ENCODE measurements at places on chromosomes 7 and 10.

DNA sequence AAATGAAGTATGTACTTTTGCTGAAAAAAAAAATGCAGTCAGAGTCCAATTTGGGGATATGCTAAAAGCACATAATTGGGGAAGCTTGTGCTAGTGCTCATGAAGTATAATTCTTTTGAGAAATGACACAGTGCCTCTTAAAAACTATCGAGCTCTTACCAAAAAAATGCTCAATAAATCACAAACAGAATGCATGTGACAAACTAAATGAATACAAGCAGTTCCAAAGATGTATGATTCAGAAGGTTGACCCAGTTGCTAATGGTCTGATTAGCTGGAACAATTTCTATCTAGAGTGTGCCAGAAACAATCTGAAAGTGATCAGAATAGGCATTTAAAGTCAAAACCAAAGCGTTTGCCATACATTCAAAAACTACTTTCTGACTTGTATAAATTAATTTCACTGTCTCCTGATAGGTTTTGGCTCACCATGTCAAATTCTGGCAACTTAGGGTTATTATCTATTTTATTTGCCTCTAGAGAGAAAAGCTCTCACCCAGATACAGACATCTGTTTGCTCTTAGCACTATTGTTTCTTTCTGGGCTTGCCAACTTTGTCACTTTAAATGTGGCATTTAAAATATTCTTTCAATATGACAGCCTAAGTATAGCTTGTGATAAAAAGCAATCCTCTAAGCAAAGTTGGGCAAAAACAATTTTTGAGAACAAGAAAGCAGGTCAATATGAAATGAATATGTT, 114.7 kb upstream of the AHR start:
- H3K4me1 ChIP-seq = peaks cover 41% of the 10 kb centered on the region
- H3K27me3 ChIP-seq = peaks cover 3% of the 10 kb centered on the region
- H3K27ac ChIP-seq = no peak overlapping the region
- no peaks in the 10 kb centered on the region for H3K36me3 ChIP-seq
- no peak overlapping the region for H3K4me3 ChIP-seq

DNA sequence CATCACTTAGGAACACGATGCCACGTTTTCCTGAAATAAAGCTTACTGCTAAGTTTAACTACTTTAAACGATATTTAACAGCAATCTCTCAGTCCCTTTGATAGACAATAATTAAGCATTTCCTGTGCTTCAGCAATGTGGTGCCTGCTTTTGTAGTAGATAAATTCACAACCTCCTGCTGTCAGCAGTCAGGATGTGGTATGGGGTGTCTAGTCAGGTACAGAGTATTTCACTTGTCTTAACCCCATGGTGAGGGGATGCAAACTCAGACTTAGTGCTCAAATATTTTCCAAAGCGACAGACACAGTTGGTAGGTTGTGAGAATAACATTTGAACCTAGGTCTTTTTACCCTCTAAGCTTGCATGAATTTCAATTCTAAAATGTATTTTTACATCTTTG, 526.2 kb upstream of the PFKP start:
- DNase-seq = no peak
- no peak overlapping the region for H3K4me3 ChIP-seq
- H3K27me3 ChIP-seq = no peaks in the 10 kb centered on the region
- H3K36me3 ChIP-seq = 0 out of 2 replicates have a peak, but pooled peaks cover 5% of the 10 kb centered on the region
- H3K27ac ChIP-seq = no peak overlapping the region
- H3K4me1 ChIP-seq = no peaks in the 10 kb centered on the region

DNA sequence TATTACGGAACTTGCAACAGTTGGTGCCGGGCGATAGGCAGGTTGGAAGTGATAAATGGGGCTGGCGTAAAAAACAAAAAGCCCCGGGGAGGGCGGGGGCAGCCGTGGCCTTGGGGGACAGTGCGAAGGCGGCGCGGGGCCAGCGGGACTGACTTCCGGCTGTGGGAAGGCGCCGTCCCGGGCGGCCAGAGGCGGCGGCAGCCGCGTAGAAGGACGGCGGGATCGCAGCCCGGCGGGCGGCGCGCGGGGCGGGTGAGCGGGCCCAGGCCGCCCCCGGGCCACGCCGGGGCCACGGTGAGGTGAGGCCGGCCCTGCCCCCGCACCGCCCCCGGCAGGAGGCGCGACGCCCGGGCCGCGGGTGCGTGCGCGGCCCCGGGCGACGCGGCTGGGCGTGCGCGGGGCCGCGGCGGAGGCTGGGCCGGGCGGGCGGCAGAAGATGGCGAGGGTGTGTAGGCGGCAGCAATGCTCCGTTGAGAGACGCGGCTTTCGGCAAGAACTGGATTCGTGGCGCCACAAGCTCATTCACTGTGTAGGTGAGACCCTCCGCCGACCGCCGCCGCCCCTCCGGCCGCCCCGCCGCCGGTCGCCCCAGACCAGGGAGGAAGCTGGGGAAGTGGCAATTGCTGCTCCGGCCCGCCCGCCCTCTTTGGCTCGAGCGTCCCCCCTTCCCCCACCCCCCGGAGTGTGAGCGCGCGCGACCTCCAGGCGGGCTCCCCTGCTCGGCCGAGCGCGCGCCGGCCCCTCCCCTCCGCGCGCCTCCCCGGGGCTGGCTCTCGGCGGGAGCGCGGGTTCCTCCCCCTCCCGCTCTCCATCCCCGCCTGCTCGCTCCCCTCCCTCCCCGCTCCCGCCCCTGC, at the start of gene LCOR:
LCOR (plus strand) TSS at position 432 of the 854 bp plus-strand sequence. CDS start 116,760 bp downstream, outside the sequence.
- H3K36me3 ChIP-seq = 0 out of 2 replicates have a peak, but pooled peaks cover 11% of the 10 kb centered on the region
- peak within 1 kb of the TSS; percentile 100 for H3K4me3 ChIP-seq
- H3K27ac ChIP-seq = peak within 1 kb of the TSS; percentile 85
- no peaks in the 10 kb centered on the region for H3K27me3 ChIP-seq
- H3K4me1 ChIP-seq = peaks cover 52% of the 10 kb centered on the region

DNA sequence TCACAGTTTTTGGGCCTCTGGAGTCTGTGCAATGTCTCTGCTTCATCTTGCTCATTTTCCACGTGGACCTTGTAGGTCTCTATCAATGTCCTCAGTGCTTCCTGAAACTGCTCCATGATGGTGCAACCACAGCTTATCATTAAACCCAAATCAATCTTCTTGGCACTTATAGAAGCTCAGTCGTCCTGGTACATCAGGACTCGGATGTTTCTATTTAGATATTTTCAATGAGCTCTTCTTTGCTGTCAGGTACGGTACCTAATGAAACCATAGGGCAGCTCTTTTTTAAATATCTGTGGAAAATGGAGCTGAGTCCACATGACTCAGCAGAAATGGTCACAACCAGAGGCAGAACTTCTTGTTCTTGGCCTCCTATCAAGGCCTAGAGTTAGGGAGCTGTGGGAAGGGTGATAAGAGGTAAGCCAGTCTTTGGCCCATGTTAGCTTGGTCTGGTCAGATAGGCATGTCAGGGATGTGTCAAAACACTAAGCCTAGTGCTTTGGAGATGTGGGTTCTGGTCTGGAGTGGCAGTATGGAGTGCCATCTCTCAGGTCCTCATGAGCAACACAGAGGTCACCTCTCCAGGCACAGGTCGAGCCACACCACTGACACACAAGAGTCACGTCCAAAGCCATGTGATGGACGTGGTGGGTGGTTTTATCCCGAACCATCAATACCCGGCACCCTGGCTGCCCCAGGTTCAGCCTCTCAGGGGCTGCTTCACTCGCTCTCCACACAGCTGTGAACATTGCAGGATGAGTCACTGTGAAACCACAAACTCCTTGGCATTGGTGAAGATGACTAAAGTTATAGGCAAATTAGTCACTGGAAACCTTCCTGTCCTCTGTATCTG, 87.0 kb downstream of the TBXAS1 start:
- H3K36me3 ChIP-seq = 0 out of 2 replicates have a peak, but pooled peaks cover 3% of the 10 kb centered on the region
- peaks cover 57% of the 10 kb centered on the region for H3K4me1 ChIP-seq
- H3K27me3 ChIP-seq = peaks cover 9% of the 10 kb centered on the region
- peak overlapping the region; percentile 67 for H3K4me3 ChIP-seq

DNA sequence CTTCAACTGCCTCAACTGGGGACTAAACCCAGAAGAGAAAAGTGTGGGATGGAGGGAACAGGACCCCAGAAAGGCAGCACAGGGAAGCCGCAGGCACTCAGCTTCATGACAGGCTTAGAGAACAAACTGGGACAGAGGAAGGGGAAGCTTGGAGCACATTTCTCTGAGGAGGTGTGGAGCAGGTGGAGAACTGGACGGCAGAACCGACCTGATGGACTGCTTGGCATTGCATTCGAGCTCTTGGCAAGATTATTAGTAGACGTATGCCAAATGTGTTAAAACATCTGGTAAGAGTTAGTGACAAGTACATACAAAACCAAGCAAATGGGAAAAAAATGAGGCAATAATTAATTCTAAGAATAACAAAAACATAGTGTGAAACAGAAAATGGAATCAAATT, 335.7 kb downstream of the SFMBT2 start:
- no peaks in the 10 kb centered on the region for H3K4me1 ChIP-seq
- DNase-seq = no peak
- H3K4me3 ChIP-seq = no peak overlapping the region
- no peaks in the 10 kb centered on the region for H3K27me3 ChIP-seq
- no peaks in the 10 kb centered on the region for H3K36me3 ChIP-seq

DNA sequence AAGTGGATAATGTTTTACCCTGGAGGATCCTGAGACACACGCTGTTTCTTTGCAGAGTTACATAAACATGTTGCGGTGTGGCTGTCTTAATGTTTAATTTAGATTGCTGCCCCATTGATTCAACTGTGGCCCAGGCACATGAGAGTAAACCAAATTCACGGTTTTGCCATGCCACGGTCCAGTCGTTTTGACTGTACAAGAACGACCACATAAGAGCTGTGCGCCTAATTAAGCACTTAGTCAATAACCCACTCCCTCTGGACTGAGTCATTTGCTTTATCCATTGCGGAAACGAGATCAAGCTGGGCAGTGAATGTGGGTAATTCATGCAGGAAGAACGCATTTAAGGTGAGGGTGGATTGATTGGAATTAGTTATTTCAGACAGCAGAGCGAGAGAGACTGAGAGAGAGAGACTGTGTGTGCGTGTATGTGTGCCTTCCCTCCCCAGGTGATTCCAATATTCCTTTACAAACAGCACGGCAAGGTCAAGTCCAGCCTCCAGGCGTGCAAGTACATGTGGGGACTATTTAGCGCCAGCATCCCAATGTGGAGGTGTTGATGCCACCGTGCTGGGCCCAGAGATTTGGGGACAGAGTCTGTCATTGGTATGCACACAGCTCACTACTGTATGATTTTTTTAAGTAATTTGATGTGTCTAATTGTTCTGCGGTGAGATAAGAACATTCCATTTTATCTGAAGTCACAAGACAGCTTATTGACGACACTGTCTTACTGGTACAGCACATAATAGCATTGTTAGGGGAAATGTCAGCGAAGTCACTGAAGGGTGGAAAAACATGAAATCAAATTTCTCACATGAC, 8.4 kb upstream of the TEX36 start:
- H3K4me3 ChIP-seq = peak overlapping the region; percentile 62
- H3K27ac ChIP-seq = peak overlapping the region; percentile 83
- H3K4me1 ChIP-seq = peaks cover 77% of the 10 kb centered on the region
- H3K27me3 ChIP-seq = peaks cover 3% of the 10 kb centered on the region

DNA sequence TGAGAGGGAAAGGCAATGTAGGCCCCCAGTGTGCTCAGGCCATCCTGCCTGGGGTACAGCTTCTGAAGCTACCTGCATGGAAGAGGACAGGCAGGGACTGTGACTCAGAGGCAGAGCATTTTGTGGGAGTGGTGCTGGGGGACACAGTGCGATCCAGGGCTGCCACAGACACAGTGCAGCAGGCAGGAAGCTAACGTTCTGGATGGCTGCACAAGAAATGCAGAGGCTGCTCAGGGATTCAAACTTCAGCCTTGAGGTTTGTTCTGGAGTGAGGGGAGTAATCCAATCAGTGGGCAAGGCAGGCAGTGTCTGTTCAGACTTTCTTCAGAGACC, 648.0 kb upstream of the IGFBP3 start:
- peaks cover 6% of the 10 kb centered on the region for H3K36me3 ChIP-seq
- no peaks in the 10 kb centered on the region for H3K27me3 ChIP-seq
- peaks cover 43% of the 10 kb centered on the region for H3K4me1 ChIP-seq
- H3K27ac ChIP-seq = no peak overlapping the region
- no peak for DNase-seq

DNA sequence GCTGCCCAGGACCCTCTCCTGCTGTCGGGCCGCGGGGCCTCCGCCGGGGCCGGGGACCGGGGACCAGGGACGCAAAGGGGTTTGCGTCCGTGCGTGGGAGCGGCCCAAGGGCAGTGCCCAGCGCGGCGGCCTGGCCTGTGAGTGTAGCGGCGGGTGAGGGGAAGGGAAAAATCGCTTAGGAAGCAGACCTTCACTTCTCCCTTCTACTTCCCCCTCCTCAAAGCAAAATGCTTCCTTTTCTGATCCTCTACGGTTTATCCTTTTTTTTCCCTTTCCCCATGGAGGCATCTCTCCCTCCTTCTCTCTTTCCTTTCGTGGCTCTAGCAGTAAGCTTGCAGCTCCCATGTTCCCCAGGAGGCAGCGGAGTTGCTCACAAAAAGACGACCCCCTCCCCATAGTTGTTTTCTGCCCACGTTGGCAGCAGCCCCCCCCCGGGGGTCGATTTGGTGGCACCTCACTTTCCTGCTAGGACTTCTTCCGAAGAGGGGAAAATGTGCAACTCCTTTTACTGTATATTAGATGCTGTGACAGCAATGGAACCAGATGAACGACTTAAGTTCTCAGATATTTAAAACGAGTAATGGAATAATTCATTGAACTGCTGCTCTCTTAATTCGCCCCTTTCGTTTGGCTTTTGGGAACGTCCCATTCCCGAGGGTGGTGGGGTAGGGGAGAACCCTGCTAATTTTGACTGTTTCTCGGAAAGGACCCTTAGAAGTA, 724 bp downstream of the CAPZA2 start:
- peak overlapping the region; percentile 99 for H3K4me3 ChIP-seq
- H3K27ac ChIP-seq = peak overlapping the region; percentile 94
- peaks cover 4% of the 10 kb centered on the region for H3K27me3 ChIP-seq
- peaks cover 26% of the 10 kb centered on the region for H3K36me3 ChIP-seq
- H3K4me1 ChIP-seq = peaks cover 67% of the 10 kb centered on the region
- DNase-seq = no peak

DNA sequence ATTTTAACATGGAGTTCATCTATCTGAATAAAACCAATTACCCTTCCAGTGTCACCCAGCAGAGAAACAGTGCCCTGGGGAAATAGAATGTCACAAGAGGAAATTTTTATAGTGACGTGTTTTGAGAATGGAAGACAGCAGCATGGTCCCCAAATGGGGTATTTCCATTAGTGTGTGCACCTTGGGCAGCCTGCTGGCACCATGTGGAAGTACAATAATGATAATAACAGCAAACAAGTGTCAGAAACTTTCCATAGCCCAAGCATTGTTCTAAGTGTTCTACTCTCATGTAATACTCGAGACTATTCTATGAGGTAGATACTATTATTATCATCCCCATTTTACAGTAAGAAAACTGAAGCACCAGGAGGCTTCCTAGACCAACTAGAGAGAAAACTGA, 2.2 kb upstream of the PDE1C start:
- H3K27me3 ChIP-seq = peaks cover 5% of the 10 kb centered on the region
- no peak overlapping the region for H3K4me3 ChIP-seq
- H3K4me1 ChIP-seq = no peaks in the 10 kb centered on the region
- no peaks in the 10 kb centered on the region for H3K36me3 ChIP-seq
- no peak for DNase-seq
- H3K27ac ChIP-seq = no peak overlapping the region

GRCh38 chr10:130359711-130360110, 223.5 kb downstream of the GLRX3 start:
- no peaks in the 10 kb centered on the region for H3K4me1 ChIP-seq
- H3K4me3 ChIP-seq = no peak overlapping the region
- H3K36me3 ChIP-seq = peaks cover 13% of the 10 kb centered on the region
- no peaks in the 10 kb centered on the region for H3K27me3 ChIP-seq
